ENCODE measurements at places on chromosomes 1 and 21. TPM values are rescaled to one million over a fixed set of nuclear protein-coding genes. Genes with fewer than 3 reads are reported as not detected.
A peak's percentile ranks its signal among the peaks of the same experiment; 100 is the strongest.

- no peak for DNase-seq
These were observed 73.2 kb upstream of the CYP2J2 start for GRCh38 chr1:59999746-60000145.

GRCh38 chr1:110053552-110054428, 16.7 kb downstream of the ALX3 start:
- DNase-seq: peak; percentile 89

GRCh38 chr1:33371334-33371733, 50.4 kb upstream of the A3GALT2 start:
- no peak for DNase-seq

- no peak for DNase-seq
These were observed 13.8 kb upstream of the AVPR1B start for GRCh38 chr1:206131037-206131436.

MIXL1 gene
- total RNA-seq: not detected

RORC gene
- total RNA-seq: 3.3 TPM

DNA sequence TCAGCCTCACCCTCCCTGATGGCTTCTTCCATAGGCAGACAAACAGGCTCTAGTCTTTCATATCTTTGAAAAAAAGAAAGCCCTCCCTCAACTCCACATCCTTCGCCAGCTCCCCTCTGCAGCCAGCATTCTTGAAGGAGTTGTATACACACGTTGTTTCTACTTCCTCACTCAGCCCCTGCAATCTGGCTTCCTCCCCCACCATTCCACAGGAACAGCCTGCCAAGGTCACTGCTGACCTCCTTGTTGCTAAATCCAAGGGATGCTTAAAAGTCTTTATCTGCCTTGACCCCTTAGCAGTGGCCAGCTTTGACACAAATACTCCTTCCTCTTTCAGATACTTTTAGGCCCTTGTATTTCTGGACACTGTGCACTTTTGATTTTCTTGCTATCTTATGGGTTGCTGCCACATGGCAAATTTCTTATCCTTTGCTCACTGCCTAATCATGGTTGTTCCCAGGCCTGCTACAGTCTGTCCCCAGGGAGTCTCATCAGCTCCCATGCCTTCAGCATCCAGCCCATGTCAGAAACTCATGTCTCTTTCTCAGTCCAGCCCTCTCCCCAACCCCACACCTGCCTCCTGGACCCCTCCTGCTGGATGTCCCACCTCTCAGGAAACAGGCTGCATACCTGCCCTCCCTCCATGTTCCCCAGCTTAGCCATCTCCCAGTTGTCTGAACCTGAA, 8.3 kb downstream of the FAM229A start:
- peak; percentile 88 for DNase-seq

DNA sequence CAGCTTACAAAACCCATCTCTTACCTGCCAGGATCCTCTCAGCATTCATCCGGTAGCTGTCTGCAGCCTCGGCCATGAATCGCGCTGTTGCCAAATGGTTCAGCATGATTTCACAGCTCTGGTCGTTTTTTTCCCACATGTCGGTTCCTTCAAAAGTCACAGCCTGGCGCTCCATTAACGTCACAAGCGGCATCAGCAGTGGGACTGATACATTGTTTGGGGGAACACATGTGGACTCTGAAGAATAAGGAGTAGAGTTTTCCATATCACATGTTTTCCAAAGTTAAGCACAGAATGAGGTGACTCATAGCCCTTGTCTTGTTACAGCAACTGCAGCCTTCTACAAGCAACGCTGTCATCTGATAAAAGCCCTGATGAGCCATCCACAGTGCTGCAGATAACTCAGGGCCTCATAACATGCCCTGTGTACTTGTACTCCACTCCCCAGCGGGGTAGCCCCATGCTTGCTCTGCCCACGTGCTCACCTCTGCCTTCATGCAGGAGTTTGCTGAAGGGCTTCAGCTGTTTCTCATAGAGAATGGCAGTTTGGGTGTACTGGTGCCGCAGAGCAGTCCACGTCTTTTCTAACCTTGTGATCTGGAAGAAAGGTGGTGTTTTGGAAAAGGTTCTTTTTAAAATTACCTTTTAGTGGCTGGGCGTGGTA, 114.2 kb downstream of the BCAR3 start:
- no peak for DNase-seq

Measured in right cardiac atrium (tissue), 5 donors.